Stimulated activated CD8-positive, alpha-beta memory T cell treated with anti-CD3 and anti-CD28 coated beads, Interleukin-15, amount 100 ng/mL, for 48 hours (primary cell): ENCODE measurements at places on chromosomes 2 and 18.

DNA sequence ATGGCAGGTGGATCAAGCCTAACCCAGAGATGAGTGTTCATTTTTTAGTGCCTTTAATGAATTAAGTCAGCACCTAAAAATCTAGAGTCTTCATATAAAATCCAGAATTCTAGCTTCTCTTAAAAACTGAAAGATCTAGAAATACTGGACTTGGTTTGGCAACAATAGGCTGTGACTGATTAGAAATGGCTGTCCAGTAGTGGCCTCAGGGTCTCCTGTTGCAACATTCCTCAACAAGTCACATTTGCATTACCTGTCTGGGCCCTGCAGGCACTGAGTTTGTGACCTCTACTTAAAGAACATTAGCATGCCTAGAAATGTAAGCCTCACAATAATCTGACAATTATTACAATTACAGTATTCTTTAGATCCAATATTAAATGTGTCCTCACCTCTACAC, 33.1 kb downstream of the MBD2 start:
- no peak for DNase-seq

GRCh38 chr18:2316751-2317696, 254.3 kb downstream of the METTL4 start:
- no peak for DNase-seq

GRCh38 chr2:15823459-15824396, 116.6 kb upstream of the MYCN start:
- DNase-seq, result no peak

DNA sequence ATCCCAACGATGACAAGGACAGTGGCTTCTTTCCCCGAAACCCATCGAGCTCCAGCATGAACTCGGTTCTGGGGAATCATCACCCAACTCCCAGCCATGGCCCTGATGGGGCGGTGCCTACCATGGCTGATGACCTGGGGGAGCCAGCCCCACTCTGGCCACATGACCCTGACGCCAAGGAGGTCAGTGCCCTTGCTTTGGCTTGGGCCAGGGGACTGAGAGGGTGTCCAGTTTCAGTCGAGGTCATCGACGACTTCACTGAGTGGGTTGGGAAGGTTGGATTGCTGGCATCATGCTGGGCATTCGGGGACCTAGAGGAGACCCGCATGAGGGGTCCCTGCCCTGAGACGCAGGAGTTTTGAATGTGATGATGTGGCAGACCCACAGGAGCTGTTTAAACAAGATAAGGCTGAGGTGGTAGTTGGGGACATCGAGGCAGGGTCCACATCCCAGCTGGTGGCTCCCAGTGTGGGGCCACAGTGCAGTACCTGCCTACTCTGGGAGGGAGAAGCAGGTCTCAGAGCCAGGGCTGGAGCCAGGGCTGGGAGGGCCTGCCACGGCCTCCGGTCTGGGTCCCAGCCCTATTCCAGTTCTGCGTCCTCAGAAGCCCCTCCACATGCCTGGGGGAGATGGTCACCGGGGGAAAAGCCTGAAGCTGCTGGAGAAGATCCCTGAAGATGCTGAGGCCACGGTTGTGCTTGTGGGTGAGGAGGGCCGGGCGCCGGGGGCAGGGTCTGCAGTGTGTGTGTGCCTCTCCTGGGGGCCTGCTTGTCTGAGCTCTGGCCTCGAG, 6.0 kb downstream of the SLC4A3 start:
- DNase-seq, result no peak

GRCh38 chr18:58051765-58052460, 7.9 kb downstream of the NEDD4L start:
- DNase-seq, result no peak

- DNase-seq, result no peak
These were observed 71.9 kb downstream of the ALPK2 start for GRCh38 chr18:58557008-58557435.

GRCh38 chr18:49161627-49162026, 210.9 kb upstream of the SMAD7 start:
- DNase-seq, result peak; percentile 28

DNA sequence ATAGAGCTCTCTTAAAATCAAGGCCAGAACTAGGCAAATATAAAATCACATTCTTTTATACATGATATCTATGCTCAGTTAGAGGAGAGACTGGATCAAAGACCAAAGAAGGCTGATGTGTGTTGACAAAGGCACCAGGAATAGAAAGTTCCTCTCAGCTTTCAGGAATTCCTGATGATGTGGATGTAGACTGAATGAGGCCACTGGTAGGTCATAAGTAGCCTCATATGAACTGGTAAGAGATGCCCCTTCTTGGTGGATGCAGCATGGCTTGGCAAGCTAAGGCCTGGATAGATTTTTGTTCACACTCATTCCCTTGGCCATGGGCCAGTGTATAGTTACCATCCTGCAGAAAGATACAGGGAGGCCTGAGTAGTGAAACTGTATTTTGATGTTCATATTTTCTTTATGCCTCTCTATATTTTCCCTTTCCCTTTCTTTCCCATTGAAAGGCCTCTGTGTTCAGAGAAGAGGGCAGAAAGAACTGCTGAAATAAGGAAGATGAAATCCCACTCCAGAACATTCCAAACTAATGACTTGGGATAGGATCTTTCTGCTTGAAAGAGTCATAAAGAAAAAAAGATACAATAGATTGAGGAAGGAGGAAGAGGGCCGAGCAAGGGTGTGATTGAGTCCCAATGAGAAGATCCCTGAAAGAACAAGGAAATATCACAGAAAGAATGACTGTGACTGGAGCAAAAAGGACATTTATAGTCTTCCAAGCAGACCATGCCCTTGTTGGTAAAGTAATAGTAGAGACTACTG, 2182.7 kb upstream of the PIK3C3 start:
- DNase-seq, result no peak

- DNase-seq, result no peak
These were observed 89.6 kb upstream of the NPAS2 start for GRCh38 chr2:100730290-100730868.

DNA sequence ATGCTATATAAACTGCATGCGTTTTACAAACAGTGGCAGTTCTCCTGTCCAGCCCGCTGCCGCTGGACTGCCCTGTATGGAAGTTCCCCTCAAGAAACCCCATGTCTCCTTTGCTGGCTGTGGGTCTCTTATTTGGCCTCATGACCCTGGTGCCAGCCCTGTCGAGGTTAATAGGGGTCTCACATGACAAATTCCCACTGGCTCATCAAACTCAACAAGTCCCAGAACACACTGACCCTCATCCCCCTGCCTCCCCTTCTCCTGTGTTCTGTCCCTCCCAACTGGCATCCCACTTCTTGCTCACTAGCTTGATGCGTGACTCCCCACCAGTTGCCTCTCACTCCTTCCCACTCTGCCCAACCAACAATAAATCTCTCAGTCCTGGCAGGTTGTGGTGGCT, 137.6 kb upstream of the HS6ST1 start:
- no peak for DNase-seq

DNA sequence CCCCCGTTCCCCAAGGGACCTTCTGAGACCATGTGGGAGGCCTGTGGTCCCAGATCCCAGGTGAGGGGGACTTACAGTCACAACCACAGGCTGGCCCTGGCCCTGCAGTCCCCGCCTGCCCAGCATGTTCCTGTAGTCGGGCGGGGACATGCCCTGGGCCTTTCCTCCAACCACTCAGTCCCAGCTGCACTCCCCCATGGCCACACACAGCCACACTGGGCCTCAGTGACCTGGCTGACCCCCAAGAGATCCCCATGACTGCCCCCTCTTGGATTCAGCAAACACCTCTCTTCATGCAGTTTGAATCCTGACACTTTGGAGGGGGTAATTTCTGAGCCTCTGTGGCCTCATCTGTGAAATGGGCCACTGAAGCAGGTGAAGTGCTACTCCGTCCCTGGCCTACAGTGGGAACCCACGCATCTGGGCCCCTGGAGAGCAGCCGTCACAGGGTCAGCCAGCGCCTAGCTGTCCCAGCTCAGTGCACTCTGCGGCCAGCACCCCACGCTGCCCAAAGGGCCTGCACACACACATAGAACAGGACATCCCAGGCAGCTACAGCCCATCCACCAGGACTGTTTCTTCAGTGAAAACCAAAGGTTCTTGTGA, 12.7 kb upstream of the ARHGEF4 start:
- no peak for DNase-seq
